HT-29 (cell line): ENCODE measurements at places on chromosomes 12 and 14. TPM values are rescaled to one million over a fixed set of nuclear protein-coding genes. Genes with fewer than 3 reads are reported as not detected.
A peak's percentile ranks its signal among the peaks of the same experiment; 100 is the strongest.

GRCh38 chr14:51725061-51725460, 73.4 kb downstream of the FRMD6 start:
- no peak for DNase-seq

The OR6C4 gene
- total RNA-seq: not detected in 2 replicates

The DYRK2 gene
- total RNA-seq: 55.1 and 67.1 TPM in 2 replicates

The OR4E2 gene
- not detected in 2 replicates for total RNA-seq

GRCh38 chr12:89346741-89347324, 5.5 kb downstream of the DUSP6 start:
- DNase-seq: peak; percentile 81

DNA sequence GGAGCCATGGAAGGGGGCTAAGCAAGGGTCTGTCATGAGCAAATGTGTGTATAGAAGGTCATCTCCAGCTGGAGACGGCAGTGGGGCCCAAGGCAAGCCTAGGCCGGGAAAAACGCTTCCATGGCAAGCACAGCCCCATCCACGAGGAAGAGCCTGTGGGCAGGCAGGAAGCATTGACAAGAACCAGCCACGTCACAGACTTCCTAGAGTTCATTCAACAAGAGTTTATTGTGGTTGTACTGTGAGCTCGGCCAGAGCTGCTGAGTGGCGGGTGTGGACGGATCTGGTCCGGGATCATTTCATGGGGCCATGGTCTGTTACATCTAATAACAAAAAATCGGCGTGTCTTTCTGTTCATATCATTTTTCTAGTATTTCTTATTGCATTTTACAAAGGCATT, 311.7 kb downstream of the TMEM121 start:
- DNase-seq: no peak

DNA sequence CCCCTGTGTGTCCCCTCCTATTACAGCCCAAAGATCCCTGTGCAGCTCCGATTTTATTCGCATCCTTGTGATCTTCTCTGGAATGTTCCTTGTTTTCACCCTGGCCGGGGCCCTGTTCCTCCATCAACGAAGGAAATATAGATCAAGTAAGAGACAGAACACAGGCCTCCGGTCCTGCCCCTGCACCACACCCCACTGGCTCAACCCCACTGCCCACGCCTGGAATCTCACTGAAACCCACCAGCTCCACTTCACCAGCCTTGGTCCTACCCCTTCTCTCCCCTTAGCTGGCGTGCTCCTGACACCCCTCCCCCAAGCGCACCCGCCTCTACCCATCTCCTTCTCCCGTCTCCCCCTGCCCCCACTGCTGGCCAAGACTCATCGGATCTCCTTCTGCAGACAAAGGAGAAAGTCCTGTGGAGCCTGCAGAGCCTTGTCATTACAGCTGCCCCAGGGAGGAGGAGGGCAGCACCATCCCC, 934 bp upstream of the TAPBPL start:
- DNase-seq: no peak

GRCh38 chr12:104342147-104342546, 38.6 kb downstream of the EID3 start:
- DNase-seq: no peak

GRCh38 chr14:95920769-95921438, 44.3 kb downstream of the TUNAR start:
- no peak for DNase-seq

- DNase-seq: no peak
These were observed 9.9 kb downstream of the DBX2 start for GRCh38 chr12:45040977-45041376.

- peak; percentile 10 for DNase-seq
These were observed 298.5 kb downstream of the ERC1 start for GRCh38 chr12:1289371-1290155.

DNA sequence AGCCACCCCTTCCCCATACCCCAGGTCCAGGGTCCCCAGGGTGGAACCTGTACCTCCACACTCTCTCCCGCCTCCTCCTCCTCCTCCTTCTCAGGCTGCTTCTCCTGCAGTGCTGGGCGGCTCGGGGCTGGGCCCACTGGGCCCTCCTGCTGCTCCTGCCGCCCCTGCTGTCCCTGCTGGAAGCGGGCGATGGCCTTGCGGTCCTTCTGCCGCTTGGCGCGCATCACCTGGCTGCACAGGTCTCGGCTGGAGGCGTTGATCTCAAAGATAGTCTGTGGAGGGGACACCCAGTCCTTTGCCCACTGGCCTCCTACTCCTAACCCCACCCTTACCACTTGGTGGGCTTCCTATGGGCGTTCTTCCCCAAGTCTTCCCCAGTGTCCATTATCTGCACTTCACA, 14.5 kb downstream of the CFAP73 start:
- DNase-seq: no peak

- DNase-seq: peak; percentile 78
These were observed 29.6 kb downstream of the SMUG1 start for GRCh38 chr12:54159140-54159539.

- DNase-seq: no peak
These were observed 1178.9 kb downstream of the BCL11B start for GRCh38 chr14:98093111-98093510.

DNA sequence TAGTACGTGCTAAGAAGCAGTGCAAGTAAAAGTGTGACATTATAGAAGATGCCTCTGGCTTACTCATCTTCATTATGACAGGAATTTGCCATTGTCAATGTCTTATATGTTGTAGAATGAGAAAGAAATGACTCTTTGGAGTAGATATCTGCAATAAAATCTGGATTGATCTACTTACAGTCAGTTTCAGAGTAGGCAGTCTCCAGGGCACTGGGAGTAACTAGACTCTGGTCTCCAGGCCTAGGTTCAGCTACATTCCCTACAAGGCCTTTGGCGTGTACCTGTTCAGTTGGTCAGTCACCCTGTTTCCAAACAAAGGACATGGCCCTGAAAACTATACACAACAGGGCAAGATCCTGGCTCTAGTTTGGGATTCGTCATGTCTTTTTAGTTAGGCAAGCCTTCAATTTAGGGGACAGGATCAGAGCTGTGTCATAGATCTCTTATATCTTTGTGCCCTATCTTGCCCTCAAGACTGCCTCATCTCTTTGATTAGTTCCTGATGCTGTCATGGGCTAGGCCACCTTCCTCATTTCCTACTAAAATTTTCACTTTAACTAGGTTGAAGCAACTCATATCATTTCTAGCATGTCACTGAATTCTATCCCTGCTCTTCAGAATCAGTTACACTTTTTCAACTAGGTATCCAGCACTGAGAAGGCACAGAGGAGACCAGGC, 410.0 kb downstream of the RAD51B start:
- no peak for DNase-seq

GRCh38 chr12:124496584-124496983, 70.8 kb downstream of the NCOR2 start:
- no peak for DNase-seq

The ERBB3 gene
- total RNA-seq: 136 and 141 TPM in 2 replicates

The MAP4K5 gene
- total RNA-seq: 29.2 and 34.1 TPM in 2 replicates

The TMEM233 gene
- total RNA-seq: not detected in 2 replicates

DNA sequence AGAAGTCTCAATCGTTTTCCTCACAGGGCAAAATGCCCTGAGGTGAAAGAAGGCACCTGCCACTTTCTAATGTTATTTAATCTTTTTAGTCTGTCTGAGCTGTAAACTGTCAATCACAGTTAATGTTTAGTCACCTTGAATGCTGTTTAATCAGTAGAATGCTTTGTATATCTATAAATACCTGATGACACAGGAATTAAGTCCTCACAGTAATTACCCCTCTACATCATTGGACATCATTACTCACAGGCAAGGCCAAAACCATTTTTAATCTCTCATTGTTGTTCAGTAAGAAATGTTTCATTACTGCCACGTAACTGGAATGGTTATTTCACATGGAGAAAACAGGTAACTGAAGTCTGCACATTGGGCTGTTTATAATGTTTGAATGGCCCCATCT, 178.8 kb downstream of the EXOC5 start:
- no peak for DNase-seq
